ENCODE measurements at places on chromosomes 7 and 10. TPM values are rescaled to one million over a fixed set of nuclear protein-coding genes. Genes with fewer than 3 reads are reported as not detected.

- no peak for DNase-seq
These were observed 15.0 kb downstream of the NPSR1 start for GRCh38 chr7:34673066-34673465.

Gene RARRES2
- total RNA-seq, result 169 TPM

Gene MINDY4
- 3.1 TPM for total RNA-seq

- DNase-seq, result no peak
These were observed 1165.4 kb downstream of the XPNPEP1 start for GRCh38 chr10:108757946-108758345.

GRCh38 chr10:113732160-113732881 lies 19.2 kb upstream of the PLEKHS1 start:
- no peak for DNase-seq

- DNase-seq, result no peak
These were observed 520.1 kb downstream of the KCNMA1 start for GRCh38 chr10:77117501-77117900.

GRCh38 chr7:112286250-112287086 lies 80.0 kb downstream of the ZNF277 start:
- no peak for DNase-seq

Gene TEX36
- total RNA-seq, result not detected

Gene GJD4
- total RNA-seq, result not detected

Gene PCDH15
- total RNA-seq, result 0.31 TPM

Gene CYP2C9
- not detected for total RNA-seq

GRCh38 chr10:100504096-100504495 lies 15.6 kb downstream of the SEC31B start:
- DNase-seq, result no peak

DNA sequence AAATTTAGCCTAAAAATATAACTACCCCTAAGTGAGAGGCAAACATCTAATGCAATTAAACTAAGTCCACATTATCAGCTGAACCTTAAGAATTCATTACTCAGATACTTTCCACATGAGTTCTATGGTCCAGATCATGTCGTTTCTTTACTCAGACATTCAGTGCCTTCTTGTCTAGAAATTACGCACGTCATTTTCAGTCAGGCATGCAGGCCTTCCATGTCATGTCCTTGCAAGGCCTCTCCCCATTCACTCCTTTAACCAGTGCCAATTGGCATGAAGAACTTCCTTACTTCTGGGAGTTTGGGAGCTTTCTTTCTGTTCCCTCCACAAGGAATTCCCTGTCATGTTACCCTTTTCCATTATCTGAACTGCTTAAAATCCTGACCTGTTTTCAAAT lies 118.8 kb downstream of the NRP1 start:
- no peak for DNase-seq

Gene NPY
- total RNA-seq, result 3.1 TPM

Gene TSPAN33
- total RNA-seq, result 46.8 TPM

GRCh38 chr7:82677493-82677892 lies 233.9 kb upstream of the CACNA2D1 start:
- no peak for DNase-seq

- DNase-seq, result no peak
These were observed 24.6 kb upstream of the WNT16 start for GRCh38 chr7:121304102-121304658.

Gene ZNF777
- total RNA-seq, result 5.2 TPM

Gene ZNF117
- total RNA-seq, result 20.0 TPM

- peak; percentile 24 for DNase-seq
These were observed 14.7 kb downstream of the NODAL start for GRCh38 chr10:70426823-70427222.

All from GM23338 (cell line).